ENCODE measurements at places on chromosomes 5 and 9.

DNA sequence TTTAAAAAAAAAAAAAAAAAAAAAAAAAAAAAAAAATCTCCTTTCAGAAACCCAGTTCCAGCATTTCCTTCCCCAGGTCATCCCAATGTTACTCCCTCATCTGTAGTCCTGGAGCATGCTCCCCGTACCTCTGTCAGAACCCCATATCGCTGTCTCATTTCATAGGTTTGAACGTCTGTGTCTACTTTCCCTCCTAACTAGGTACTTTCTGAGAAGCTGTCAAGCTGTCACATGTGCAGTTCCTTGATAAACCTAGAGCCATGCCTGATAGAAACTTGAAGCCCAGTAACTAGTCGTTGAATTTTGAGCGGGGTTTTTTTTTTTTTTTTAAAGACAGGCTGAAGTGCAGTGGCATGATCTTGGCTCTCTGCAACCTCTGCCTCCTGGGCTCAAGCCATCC, 15.6 kb downstream of the EXOSC3 start:
- DNase-seq: no peak

DNA sequence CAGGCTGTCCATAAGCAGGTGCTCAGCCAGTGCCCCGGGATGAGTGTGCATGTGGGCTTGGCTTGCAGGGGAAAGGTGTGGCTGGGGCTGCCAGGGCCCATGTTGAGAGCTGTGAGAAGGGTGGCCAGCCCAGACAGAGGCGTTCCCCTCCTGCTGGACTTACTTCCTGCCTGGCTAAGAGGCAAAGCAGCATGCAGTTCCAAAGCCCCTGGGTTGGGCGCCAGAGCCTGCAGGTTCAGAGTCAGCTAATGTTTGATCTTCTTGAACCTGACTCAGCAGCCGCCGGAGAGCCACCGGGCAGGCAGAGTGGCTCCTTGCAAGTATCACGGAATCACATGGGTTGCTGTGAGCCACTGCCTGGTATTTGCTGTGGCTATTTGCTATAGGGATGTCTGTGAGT, 168.4 kb upstream of the MAP1B start:
- DNase-seq: no peak

DNA sequence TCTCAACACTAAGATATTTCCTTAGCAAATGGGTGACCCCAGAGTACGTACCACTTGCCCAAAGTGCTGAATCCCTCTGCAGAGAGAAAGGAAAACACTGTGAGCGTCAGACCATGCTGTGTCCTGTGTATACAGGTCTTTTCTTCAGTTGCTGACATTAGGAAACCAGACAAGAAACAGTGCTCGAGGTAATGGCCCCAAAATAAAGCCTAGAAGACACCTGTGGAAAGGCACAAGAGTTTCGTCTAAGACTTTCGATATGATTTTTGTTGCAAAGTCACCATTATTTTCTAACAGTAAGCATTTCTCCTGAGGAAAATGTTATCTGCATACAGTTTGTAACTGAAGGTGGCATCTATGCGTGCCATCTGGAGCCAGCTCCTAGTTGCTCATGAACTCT, 62.0 kb upstream of the SIMC1 start:
- DNase-seq: no peak

DNA sequence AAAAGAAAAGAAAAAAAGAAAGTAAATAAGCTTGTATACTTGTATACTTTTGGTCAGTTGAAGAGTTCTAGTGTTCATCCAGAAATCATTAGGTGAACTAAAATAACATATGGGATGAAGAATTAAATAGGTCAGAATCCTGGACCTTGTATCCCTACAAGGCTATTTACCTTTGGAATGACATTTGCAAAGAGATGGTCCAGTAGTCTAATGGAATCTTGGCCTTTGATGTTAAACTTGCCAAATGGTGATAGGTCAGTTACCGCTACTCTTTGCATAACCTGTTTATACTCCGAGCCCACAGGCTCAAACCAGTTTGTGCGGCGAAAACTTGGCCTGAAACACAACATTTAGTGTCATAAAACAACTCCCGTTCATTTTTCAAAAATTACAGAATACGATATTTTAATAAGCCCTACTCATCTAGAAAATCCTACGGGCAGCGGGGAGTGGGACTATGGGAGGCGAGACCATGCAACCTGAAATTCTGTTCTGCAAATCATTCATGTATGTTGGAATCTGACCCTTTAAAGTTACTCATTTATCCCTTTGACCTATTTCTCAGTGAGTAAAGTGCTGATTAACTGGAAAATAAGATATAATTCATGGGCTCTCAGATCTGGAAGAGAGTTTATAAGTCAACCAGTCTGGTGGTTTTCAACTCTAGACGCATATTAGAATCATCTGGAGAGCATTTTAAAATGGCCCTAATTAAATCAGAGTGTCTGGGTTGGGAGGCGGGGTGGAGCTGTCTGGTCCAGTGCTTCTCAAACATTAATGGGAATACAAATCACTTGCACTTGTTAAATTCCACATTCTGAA, 38.6 kb downstream of the DMGDH start:
- no peak for DNase-seq

DNA sequence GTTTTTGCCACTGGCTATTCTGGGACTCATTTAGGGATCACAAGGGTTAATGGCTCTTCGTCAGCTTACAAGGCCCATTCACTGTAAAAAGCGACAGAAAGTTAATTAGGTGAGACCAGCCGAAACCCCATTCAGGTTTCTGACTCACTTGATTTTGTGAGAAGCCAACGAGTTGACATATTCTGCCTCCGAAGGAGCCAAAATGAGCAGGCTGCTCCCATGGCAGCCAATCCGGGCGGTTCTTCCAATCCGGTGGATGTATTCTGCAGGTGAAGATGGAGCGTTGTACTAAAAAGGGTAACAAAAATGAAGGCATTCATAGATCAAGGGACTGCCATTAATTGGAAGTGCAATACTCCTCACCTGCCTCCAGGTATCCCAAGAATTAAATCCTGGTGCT, 39.7 kb downstream of the DDX31 start:
- no peak for DNase-seq

DNA sequence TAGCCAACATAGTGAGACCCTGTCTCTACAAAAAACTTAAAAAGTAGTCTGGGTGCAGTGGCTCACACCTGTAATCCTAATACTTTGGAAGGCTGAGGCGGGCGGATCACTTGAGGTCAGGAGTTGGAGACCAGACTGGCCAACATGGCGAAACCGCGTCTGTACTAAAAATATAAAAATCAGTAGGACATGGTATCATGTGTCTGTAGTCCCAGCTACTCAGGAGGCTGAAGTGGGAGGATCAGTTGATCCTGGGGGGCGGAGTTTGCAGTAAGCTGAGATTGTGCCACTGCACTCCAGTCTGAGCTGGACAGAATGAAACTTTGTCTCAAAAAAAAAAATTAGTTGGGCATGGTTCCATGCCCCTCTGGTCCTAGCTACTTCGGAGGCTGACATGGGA, 57.9 kb upstream of the MIER3 start:
- DNase-seq: no peak

- DNase-seq: no peak
These were observed 4.7 kb upstream of the PTGS1 start for GRCh38 chr9:122366074-122366660.

Measured in H1 (cell line).